Psoas muscle (tissue), 8 donors: ENCODE measurements at places on chromosomes 16 and 17.

DNA sequence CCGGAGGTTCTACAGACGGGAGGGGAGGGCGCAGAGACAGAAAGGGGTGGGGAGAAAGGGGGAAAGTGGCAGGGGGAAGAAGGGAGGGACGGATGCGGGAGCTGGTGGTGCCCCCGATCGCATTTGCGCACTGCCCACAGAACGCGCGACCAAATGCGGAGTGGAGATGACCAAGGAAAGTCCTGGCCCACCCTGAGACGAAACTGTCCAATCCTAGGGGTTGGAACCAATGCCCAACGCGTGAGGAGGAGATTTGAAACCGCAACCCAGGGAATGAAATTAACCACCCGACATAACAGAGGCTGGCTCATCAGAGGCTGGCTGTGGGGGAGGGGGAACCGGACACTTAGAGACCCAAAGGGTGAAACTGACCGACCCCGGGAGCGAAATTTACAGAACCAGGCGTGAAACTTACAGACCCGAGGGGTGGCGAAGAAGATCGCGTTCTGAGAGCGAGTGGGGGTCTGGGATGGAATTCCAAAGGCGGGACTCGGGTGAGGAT lies 1.4 kb downstream of the HES7 start:
- DNase-seq = no peak

DNA sequence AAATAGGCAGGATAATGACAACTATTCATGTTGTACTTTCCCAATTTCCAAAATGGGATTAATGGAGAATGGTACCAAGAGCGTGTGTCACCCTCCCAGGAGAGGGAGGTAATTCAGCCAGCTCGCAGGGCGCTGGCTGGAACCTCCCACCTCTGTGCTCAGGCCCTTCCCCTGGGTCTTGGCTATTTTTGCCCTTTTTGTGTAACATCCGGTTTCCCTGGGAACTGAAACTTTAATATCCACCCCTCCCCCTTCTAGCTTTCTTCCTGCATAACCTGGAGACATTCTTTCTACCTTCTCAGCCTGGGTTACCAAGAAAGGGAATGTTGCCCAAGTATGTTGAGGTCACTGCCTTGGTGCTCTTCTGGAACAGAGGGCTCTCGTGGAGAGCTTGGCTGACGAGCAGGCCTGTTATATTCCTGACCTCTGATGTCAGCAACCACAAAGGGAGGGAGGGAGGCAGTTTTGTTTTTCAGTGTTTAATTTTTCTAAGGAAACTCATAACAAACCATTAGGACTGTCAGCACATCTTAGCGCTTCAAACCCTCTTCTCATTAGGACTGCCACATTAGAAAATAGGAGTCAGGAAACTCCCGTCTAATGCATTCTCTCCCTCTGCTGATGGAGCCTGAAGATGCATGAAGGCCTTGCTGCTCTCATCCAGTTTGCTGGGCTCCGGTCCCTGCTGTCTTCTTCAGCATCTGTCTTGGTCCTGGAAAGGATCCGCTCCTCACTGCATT lies 25.6 kb downstream of the ITGB3 start:
- peak; percentile 82 for DNase-seq

DNA sequence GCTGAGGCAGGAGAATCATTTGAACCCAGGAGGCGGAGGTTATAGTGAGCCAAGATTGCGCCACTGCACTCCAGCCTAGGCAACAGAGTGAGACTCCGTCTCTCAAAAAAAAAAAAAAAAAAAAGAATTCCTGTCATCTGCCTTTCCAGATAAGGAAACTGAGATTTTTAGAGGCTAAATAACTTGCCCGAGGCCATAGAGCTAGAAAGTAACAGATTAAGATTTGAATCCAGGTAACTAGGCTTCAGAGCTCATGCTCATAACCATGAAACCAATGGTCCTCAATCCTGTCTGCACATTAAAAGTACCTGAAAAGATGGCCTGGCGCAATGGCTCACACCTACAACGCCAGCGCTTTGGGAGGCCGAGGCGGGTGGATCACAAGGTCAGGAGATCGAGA lies 9.5 kb downstream of the NCBP3 start:
- DNase-seq = no peak

- no peak for DNase-seq
Observed at GRCh38 chr16:54355251-54355650, 68.7 kb upstream of the IRX3 start.

- DNase-seq = no peak
Observed at GRCh38 chr17:34248511-34249024, 6.5 kb upstream of the CCL2 start.

GRCh38 chr16:69942627-69943170 lies 8.4 kb upstream of the CLEC18A start:
- no peak for DNase-seq

GRCh38 chr17:40034426-40035161 lies 19.4 kb downstream of the CSF3 start:
- no peak for DNase-seq

- DNase-seq = no peak
Observed at GRCh38 chr16:35210681-35211433, 1751.4 kb downstream of the TP53TG3F start.

GRCh38 chr16:72309001-72309400 lies 137.0 kb upstream of the PMFBP1 start:
- DNase-seq = no peak

GRCh38 chr17:35491417-35491816 lies 42.9 kb upstream of the SLFN13 start:
- no peak for DNase-seq

- no peak for DNase-seq
Observed at GRCh38 chr16:69116906-69117305, 11.5 kb downstream of the HAS3 start.

- DNase-seq = no peak
Observed at GRCh38 chr17:66432996-66433551, 130.7 kb downstream of the PRKCA start.

DNA sequence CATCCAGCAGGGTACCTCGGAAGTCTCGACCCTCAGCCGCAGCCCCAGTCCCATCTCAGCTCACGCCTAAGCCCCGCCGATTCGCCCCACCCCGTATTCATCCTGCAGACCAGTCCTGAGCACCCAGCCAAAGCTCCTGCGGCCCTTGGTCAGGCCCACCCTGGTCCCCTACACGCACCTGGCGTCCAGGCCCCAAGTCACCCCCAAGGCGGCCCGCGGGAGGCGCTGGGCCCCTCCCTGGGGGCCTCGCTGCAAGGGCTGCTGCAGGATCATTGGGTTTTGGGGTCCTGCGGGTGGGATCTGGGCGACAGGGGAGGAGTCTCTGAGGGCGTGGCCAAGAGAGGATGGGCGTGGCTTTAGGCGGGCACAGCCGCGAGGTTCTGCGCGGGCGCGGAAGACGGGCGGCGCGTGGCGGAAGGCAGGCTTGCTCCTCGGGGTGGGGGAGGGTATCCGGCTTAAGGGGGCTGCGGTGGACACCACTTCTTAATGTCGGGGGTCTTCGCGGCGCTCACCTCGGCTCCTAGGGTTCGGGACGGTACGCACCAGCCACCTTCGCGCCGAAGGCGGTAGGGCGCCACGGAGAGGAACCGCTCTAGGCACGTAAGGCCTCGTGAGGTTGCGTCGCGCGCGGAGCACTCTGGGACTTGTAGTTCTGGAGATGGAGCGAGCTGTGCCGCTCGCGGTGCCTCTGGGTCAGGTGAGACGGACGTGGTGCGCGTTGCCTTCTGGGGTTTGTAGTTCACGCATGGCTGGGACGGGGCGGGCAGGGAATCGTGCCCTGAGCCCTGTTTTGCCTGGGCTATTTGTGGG lies at the start of the genes HCFC1R1 and THOC6:
HCFC1R1 (minus strand) TSS at position 274 of the 810 bp plus-strand sequence; CDS start at position 273, 1 bp downstream.
THOC6 (plus strand) TSS at position 367 of the 810 bp plus-strand sequence; CDS start at position 659, 292 bp downstream.
- DNase-seq = peak; percentile 98

DNA sequence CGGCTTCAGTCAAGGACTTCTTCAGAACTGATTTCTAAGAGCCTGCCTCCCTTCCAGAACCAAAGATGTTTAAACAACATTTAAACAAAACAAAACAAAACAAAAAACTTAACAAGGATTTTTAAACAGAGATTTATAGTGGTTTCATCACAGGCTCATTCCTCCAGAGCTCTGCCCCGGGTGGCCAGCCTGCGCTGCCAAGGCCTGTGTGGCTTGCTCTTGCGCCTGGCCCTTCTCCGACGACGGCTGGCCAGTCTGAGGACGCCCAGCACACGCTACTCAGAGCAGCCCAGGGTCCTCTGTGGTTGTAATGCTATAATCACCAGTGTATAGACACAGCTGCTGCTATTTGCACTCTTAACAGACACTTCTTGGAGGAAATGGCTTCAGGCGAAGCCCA lies 307.2 kb upstream of the MYOCD start:
- DNase-seq = no peak

GRCh38 chr16:57999366-57999970 lies 1.0 kb downstream of the ZNF319 start:
- no peak for DNase-seq

GRCh38 chr17:27446569-27447301 lies 9.5 kb upstream of the KSR1 start:
- DNase-seq = no peak

GRCh38 chr17:42653179-42654124 lies 5.6 kb upstream of the TUBG2 start:
- DNase-seq = peak; percentile 68

DNA sequence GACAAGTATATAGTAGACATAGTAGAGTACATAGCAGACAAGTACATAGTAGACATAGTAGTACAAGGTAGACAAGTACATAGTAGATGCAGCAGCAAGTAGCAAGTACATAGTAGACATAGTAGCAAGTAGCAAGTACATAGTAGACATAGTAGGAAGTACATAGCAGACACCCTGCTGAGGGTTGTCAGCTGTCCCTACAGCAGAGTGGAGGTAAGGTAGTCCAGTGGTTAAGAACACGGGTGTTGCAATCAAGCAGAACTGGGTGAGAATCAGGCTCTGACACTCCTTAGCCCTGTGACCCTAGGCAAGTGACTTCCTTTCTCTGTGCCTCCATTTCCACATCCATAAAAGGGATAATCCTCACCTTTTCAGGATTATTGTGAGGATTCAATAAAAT lies 94.7 kb downstream of the NOG start:
- DNase-seq = no peak

DNA sequence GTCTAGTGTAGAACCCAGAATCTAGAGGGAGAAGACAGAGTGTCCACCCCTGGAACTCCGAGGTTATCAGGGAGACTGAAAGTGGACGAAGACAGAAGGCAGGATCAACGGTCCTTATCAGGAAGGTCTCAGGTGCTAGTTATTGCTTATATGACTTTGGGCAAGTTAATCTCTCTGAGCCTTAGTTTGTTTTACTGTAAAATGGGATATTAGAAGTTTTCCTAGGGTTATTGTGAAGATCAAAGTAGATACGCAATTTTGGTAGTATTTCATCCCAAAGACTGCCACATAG lies 1.2 kb downstream of the RNF167 start:
- DNase-seq = no peak

DNA sequence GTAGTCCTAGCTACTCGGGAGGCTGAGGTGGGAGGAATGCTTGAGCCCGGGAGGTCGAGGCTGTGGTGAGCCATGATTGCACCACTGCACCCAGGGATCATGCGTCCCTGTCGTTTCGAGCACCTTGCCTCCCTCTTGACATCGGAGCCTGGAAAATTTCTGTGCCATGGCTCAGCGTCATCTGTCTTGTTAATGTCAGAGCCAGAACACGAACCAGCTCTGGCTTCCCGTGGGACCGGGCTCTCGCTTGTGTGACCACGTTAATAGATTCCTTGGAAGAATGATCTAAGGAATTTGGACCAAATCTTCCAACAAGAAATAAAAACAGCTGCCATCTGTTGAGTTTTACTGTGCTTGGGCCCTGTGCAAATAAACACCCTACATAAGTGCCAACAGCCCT lies 117.7 kb downstream of the ABCC1 start:
- DNase-seq = peak; percentile 83

DNA sequence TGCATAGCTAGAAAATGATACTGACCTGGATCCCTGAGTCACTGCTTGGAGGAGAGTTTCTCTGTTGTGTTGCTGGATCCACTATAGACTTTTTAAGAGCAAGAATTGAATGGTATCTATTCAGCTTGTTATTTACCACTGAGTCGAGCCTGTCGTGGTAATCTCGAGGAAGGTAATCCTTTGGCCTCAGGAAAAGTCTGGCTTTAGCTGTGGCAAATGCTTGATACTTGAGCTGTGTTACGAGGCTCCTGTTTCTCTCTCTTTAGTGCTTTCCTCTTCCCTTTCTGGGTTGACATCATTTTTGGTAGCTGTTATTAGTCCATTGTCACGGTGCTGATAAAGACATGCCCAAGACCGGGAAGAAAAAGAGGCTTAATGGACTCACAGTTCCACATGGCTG lies 314.3 kb downstream of the SNX29 start:
- no peak for DNase-seq

- no peak for DNase-seq
Observed at GRCh38 chr16:50761267-50761666, 19.4 kb downstream of the CYLD start.

DNA sequence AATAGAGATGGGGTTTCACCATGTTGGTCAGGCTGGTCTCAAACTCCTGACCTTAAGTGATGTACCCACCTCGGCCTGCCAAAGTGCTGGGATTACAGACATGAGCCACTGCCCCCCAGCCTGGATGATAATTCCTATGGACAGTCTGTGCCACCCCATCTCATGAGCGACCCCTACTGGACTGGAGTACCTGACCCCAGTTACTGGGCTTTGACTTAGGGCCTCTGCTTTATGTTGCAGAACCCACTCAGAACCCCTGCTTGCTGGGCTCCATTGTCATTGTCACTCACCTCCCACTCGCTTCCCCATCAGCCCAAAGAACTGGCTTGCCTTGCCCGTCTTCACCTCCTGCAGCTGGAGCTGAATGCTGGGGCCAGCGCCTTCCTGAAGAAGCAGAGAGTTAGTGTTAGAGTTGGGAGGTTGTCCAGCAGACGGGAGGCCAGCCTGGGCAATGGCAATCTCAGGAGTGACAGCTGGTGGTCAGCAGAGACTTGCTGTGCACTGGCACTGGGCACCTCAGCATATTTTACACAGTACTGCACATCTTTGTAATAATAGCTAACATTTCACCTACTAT lies 4.0 kb downstream of the TAC4 start:
- no peak for DNase-seq

DNA sequence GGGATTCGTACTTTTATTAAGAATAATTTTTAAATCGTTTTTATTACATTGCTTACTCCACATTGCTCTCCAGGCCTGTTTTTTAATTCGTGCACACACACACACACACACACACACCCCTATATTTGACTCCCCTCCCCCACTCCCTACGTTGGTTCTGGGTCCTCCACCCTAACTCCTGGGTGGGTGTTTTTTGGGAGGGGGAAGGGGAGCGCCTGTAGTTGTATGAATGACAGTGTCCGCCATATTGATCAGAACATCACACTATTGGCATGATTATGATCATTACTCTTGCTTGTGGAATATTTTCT lies 1.3 kb downstream of the GNAO1 start:
- no peak for DNase-seq
